T47D (cell line): ENCODE measurements at places on chromosomes 6 and 20.
A peak's percentile ranks its signal among the peaks of the same experiment; 100 is the strongest.

GRCh38 chr6:20211941-20212391 is 303 bp downstream of the MBOAT1 start:
- no peak for DNase-seq

- no peak for DNase-seq
Observed at GRCh38 chr6:169866140-169866534, 114.7 kb downstream of the ERMARD start.

DNA sequence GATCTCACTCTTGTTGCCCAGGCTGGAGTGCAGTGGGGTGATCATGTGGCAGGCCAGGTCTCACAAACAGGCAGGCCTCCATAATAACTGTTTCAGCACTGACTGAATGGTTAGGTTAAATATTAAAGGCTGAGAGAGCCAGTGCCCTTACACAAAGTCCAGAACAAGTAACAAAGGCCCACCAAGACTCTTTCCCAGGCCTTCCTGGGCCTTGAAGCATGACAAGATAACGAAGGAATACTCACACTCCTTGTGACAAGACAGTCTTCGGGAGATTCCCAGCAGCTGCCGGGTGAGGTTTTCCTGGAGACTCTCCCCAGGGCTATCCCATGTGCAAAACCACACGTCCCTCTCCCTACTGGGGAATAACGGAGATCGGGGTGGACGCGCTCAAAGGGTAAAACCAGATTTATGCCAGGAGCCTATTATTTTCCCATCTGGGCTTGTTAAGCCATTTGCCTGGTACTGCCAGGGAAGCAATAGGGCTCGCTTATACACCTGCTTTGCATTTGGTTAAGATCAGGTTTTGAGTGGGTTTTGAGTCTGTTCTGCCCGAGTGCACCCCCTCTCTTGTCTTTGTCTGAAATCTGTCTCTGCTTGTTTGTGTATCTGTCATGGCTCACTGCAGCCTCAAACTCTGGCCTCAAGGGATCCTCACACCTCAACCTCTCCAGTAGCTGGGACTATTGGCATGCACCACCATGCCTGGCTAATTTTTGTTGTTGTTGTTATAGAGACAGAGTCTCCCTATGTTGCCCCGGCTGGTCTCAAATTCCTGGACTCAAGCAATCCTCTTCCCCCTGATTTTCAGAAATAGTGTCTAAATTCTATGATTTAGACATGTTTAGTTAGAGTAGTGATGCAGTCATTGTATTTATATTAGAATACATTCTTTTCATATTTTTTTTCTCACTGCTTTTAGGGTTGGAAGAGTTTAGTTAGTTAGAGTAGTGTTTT is 1.4 kb upstream of the ENPP3 start:
- no peak for DNase-seq

GRCh38 chr6:52975580-52975979 is 19.5 kb downstream of the GSTA4 start:
- no peak for DNase-seq

- peak; percentile 38 for DNase-seq
Observed at GRCh38 chr20:43243672-43244269, 54.1 kb upstream of the PTPRT start.

DNA sequence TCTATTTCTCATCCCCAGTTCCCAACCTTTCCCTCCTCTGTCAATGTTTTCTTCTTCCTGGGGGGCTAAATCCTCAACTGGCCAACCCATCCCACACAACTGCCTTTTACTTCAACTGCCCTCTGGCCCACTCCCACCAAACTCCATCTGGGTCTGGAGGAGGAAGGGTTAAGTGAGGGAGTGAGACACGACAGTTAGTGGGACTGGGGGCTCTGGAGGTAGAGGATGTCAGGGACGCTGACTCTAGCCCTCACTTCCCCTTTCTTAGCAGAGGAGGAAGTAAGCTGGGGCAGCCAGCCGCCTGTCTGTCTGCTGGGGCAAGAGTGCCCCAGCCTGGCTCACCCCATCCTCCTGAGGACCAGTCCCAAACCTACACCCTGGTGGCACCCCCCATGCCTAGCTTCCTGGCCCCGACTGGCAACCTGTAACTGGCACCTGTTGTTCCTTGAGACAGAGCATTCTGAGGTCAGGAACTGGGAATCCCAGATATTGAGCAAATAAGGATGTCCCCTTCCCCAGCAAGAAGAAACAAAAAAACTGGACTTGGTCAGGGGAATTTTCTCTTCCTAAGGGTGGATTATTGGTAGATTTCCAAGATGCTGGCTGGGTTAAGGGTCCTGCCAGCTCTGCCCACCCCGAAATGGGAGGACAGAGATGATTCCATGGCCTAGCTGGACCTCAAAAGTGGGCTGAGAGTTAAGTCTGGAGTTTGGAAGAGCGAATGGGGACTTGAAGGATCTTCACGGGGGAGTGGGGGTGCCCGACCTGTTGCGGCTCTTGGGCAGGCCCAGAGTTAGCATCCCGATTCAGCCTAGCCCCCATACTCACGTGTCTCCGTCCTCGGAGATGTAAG is 971 bp downstream of the NFKBIE start:
- no peak for DNase-seq

GRCh38 chr6:152136449-152136825 is 329.0 kb downstream of the ESR1 start:
- DNase-seq, result no peak

DNA sequence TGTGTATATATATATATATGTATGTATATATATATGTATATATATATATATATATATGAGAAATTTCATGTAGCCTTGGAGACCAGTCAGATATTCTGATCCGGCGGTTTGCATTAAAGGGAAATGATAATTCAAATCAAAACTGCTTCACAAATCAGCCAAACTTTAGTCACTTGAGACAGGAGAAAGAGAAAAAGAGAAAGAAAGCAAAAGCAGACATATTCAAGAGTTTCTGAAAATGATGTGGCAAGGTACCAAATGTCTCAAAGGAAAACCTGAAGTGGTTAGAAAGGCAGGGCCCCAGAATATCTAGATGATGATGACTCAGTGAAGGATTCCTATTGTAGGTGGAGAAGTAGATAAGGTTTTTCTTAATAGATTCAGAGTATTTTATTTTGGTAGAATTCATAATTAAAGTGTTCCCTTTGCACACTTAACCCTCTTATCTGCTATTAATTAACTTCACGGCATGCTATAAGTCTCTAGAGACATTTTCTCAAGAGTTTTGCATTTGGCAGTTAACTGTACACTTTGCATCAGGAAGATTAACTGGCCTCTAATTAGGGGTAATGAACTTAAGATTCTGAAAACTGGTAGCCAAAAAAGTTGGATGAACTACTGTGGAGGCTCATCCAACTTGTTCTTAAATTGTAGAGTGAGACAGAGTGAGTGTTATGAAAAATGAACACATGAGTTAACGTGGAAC is 50.1 kb upstream of the ASF1A start:
- DNase-seq, result no peak

DNA sequence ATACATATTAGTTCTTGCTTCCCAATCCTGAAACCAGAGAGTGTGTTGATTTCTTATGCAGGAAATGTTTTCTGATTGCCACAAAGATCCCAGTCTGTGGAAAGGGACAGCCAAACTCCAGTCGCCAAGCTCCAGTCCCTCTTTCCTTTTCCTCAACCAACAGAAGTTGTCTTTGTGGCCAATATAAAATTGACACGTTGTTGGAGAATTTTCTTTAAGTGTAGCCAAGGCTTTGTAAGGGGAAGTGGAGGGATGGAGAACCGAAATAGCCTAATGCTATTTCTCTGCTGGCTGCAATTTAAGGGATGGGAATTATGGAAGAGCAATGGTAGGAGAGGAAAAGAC is 5.4 kb downstream of the ADGRB3 start:
- no peak for DNase-seq

DNA sequence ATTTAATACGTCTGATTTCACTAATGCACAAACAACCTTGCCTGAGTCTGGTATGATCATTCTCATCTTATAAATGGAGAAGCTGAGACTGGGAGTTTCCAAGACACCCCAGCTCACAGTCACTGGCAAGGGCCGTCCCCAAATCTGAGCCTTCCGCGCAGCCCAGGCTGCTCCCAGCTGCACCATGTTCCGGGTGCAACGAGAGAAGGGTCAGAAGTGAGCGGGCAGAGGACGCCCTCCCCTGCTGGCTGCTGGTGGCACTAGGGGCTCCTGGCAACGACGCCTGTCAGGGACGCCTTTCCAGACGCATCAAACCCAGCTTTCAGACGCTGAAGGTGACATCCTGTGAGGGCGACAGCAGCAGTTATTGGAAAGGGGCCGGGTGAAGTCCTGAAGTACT is 115.3 kb upstream of the PROKR2 start:
- no peak for DNase-seq

DNA sequence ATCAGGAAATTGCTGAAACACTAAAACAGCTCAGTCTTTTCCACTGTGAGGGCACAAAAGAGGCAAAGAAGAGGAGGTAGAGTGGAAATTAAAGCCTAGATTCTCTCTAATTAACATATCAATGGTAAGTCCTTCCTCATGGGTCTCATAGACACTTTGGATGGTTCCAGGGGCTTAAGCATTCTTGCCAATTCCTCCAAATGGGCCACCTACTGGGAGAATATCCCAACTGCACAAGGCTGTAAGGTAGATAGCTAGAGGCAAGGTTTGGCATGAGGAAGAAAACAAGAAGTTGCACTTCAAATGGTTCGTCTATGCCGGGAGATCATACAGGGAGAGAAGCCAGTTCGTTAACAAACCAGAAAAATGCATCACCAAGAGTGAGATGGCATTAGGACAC is 107.6 kb upstream of the KHDRBS2 start:
- DNase-seq, result no peak

DNA sequence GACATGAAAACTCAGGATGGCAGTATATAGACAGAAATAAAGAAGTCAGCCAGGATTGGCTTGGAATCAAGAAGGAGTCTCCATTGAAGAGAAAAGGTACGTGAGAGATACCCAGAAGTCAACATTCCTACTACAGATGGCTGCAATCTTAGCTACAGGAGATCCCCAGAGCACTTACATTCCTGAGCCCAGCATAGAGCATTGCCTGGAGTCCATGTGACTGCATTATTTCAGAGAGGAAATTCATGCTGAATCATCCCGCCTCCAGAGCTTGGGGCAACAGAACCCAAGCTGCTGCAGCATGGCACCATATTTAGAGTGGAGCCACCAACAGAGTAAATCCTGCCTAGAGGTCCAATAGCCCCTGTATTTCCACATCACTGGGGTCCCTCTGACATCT is 125.0 kb upstream of the GRIK2 start:
- no peak for DNase-seq

DNA sequence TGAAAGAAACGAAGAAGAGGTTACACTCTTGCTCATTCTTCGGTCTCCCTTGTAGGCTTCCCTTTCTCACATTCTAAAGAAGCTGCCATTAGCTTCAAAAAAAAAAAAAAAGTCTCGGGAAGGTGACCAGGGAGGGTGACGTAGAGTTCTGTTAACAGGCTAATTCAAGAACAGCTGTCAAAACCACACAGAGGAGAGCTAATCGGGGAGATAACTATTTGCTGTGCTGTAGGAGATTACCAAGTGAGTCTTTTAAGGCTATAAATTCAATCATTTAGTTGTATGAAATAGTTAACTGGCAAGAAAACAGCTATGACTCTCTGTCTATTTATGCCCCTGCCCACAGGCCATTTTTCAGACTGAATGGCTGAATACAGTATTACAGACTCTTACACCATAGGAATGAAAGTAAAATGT is 256.8 kb downstream of the SYNE1 start:
- no peak for DNase-seq

GRCh38 chr20:10793766-10794165 is 120.0 kb upstream of the JAG1 start:
- peak; percentile 47 for DNase-seq

GRCh38 chr20:20759132-20759531 is 46.7 kb upstream of the RALGAPA2 start:
- peak; percentile 87 for DNase-seq

- DNase-seq, result no peak
Observed at GRCh38 chr6:144149894-144150709, at the start of gene STX11. TSS of gene STX11 (plus strand) at chr6:144150517. CDS start at chr6:144186628, 36,111 bp downstream.

- no peak for DNase-seq
Observed at GRCh38 chr6:46963039-46963438, 41.3 kb upstream of the ADGRF5 start.

DNA sequence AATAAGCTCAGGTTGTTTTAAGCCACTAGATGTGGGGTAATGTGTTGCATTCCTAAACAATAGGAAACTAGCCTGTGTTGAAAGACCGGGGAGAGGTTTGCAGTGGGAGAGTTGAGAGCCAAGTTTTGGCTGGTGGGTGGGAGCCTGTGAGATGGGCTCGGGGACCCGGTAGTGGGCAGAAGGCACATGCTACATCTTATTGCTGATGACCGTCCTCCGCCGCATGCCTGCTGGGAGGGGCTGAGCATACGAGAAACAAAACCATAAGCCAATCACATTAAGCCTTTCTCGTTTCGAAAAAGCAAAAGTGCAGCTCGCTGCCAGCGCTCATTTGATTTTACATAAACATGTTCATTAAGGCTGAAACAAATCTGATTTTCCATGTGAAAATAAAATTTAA is 57.4 kb upstream of the MPC1 start:
- DNase-seq, result no peak

- no peak for DNase-seq
Observed at GRCh38 chr6:10557913-10558312, 36.8 kb downstream of the GCNT2 start.

DNA sequence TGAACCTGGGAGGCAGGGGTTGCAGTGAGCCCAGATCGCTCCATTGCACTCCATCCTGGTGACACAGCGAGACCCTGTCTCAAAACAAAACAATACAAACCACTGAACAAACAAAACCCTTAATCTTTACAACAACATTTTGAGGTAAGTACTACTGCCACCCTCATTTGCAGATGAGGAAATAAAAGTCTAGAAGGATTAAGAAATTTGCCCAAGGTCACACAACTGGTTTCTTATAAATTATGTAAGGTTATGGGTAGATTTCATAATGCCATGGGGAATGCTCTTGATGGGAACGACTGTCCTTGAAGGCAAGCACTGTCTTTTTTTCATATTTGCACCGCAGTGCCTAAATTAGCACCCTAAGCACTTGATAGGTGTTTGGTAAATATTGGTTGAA is 13.8 kb upstream of the B4GALT5 start:
- DNase-seq, result no peak

DNA sequence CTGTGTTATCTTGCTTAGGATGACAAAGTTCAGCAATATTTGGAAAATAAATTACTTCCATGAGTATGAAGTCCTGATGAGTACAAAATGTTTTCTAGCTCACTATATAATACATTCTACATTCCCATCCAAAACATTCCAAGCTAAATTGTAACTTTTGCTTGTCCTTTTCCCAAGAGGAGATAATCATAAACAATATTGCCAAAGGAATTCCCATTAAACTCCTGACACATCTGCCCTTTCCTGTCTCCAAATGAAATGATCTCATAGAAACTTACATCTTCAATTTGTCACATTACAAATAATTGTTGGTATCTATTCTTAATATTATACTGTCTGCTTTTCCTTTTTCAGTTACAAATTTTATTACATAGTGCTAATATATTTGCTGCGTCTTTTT is 20.4 kb upstream of the SENP6 start:
- no peak for DNase-seq

GRCh38 chr20:35939264-35939663 is 15.0 kb downstream of the SCAND1 start:
- DNase-seq, result no peak
